ENCODE measurements at places on chromosomes 12 and 14. TPM values are rescaled to one million over a fixed set of nuclear protein-coding genes. Genes with fewer than 3 reads are reported as not detected.

GRCh38 chr12:92049403-92049802 lies 96.2 kb downstream of the BTG1 start:
- no peak for DNase-seq

DNA sequence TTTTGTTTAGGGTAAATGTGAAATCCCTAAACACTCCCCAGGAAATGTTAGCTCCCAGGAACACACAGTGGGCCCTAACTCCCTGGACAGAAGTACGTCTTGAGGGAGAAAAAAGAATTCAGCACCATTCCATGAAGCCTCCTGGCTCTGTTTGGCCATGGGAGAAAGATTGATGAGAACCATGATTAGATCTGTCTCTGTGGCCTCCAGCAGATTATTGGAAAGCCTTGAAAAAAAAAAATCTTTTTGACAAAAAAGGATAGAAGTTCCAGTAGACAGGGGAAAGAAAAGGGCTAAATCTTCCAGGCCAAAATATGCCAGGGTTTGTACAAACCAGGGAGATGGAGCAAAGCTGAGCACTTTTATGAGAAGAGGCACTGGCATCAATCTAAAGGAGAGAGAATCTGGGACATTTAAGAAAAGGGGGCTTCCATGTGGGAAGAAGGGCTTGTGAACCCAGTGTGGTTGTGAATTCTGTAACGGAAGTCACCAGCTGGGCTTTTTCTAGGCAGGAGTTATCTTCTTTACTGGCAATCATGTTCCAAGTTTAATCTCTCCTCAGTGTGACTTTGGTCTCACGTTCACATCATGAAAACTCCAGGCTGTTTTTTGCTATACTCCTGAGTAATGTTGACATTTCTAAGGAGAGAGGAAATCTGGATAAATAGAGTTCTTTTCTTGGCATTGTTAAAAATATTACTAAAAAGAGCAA lies 426.7 kb downstream of the RAD51B start:
- no peak for DNase-seq

GRCh38 chr14:105602799-105603793 lies 76.7 kb downstream of the TMEM121 start:
- no peak for DNase-seq

DNA sequence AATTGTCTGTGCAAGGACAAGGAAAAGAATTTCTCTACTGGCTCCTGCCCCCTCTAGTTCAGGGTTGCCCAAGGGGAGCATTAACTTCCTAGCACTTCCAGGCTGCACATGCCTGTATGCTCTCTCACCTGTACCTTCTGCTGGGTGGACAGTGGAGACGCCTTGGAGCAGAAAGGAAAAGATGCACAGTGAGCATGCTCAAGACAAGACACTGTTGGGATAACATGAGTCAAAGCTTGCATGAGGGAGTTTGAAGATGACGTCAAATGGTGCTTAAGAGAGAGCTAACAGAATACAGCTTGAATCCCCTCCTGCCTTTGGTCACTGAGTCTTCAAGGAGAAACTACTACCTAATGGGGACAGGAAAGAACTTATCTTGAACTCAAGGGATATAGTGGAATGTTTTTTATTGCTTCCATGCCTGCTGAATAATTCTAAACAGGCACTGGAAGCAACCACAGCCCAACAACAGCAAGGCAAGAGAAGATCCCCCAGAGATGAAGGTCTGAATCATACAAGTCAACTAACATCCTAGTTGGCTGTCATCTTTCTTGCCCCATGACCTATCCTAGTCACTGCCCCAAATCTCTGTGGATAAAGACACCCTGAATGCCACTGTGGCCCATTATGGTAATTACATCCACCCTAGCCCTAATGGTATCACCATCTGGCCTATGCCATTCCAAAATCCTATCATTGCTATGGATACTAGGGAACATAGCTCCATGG lies 23.5 kb downstream of the RPS6KA5 start:
- DNase-seq: no peak

The KRT80 gene
- total RNA-seq: 1.7 TPM

The RNF212B gene
- not detected for total RNA-seq

The TAS2R9 gene
- 0.37 TPM for total RNA-seq

- DNase-seq: no peak
These were observed 79.3 kb downstream of the ARF6 start for GRCh38 chr14:49972131-49972671.

DNA sequence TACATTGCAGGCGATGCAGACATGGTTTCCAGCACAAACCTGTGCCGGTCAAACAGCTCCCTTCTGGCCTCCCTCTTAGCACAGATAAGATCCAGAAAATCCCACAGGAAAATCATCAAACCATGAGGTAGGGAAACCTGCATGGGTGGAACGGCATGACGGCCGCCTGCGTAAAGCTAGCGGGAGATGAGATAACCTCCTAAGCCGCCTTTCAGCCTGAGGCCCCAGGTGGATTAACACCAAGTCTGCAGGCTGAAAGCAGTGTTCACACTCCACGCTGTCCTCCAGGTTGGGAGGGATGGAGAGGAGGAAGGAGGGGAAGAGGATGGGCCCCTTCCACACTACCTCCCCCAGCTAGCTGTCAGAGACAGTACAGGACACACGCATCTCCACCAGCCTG lies 63.8 kb downstream of the TSPAN11 start:
- DNase-seq: no peak

The NXPH4 gene
- total RNA-seq: 0.79 TPM

The DHH gene
- total RNA-seq: 2.3 TPM

The SERPINA5 gene
- 0.63 TPM for total RNA-seq

The DTX1 gene
- total RNA-seq: 3.3 TPM

The ACOT6 gene
- total RNA-seq: not detected

- no peak for DNase-seq
These were observed 8.3 kb downstream of the CALM1 start for GRCh38 chr14:90405101-90405500.

DNA sequence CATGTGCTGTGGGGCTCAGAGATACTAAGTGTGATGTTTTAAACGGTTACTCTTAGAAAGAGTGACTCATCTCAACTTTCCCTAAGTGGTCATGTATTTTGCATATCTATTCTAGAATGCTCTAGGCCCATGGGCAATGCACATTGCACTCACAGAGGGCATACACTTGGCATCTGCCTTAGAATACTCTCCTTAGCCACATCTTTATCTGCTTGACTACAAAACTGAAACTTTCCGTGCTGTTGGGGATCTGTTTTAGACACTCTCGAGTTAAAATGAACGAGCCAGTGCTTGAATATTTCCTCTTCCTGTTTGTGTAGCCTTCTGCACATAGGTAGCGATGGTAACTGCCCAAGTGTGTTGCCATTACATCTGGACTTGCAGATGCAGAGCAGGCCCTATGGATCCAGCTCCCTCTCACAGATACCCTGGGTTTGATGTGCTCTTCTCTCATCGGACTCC lies 180.5 kb downstream of the CAND1 start:
- DNase-seq: no peak

- no peak for DNase-seq
These were observed 11.6 kb downstream of the RMST start for GRCh38 chr12:97474161-97474560.

The METTL3 gene
- 64.4 TPM for total RNA-seq

GRCh38 chr14:48936849-48937248 lies 649.3 kb downstream of the RPS29 start:
- DNase-seq: no peak

The CLEC6A gene
- not detected for total RNA-seq

The MYO1A gene
- total RNA-seq: 0.16 TPM

The FOXA1 gene
- 14.1 TPM for total RNA-seq

The ERBB3 gene
- 34.4 TPM for total RNA-seq

- DNase-seq: no peak
These were observed 13.1 kb upstream of the TEX22 start for GRCh38 chr14:105385322-105385637.

The OTOGL gene
- total RNA-seq: 4.5 TPM

The CCDC184 gene
- total RNA-seq: 0.85 TPM

- DNase-seq: no peak
These were observed 169.1 kb upstream of the RMST start for GRCh38 chr12:97293541-97293940.

- DNase-seq: no peak
These were observed 485 bp downstream of the PELI2 start for GRCh38 chr14:56118611-56119181.

The CLEC1B gene
- not detected for total RNA-seq

- DNase-seq: no peak
These were observed 22.8 kb downstream of the ERC1 start for GRCh38 chr12:1013618-1014489.

The HOXC10 gene
- 1.6 TPM for total RNA-seq

- DNase-seq: no peak
These were observed 88.3 kb downstream of the RIN3 start for GRCh38 chr14:92601757-92602417.

The CLEC9A gene
- total RNA-seq: 0.90 TPM

DNA sequence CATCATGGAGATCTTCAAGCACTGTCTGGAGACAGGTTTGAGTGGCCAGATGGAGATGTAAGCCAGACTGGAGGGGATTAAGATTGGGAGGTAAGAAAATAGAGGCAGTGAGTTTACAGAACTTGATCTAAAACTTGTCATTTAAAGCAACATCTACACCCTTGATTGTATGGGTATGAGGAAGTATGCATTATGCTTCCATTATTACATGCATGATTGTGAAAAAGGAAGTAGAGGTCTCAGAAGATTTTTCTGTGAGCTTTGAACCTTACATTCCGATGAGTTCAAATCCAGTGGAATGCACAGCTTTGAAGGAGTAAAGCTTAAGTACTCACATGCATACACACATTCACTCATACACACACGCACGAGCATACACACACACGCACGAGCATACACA lies 550.8 kb downstream of the MED13L start:
- DNase-seq: no peak

The GNB3 gene
- total RNA-seq: 2.5 TPM

The NEK9 gene
- total RNA-seq: 70.3 TPM

DNA sequence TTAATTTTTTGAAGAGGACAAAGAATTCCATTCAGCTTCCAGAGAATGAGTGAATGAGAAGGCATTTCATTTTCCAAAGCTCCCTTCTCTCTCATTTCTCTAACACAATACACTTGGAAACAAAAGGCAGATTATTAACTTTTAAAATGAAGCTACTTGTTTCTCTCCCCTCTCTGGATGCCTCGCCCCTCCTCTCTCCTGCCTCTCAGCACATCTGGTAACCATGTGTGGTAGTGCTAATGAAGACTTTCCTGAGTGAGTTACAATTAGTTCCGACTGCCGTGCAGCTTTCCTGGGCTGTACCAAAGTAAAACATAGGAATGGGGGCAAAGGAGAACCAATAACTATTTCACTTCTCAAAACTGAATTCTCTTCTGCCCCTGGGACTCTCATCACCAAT lies 84.7 kb upstream of the SOX5 start:
- no peak for DNase-seq

GRCh38 chr12:56188131-56188777 lies 1.0 kb downstream of the SMARCC2 start:
- no peak for DNase-seq

The HAL gene
- total RNA-seq: not detected

GRCh38 chr12:129617849-129618248 lies 286.0 kb downstream of the TMEM132D start:
- DNase-seq: no peak

The BICDL1 gene
- 2.4 TPM for total RNA-seq

- no peak for DNase-seq
These were observed 84.9 kb upstream of the ADAMTS20 start for GRCh38 chr12:43636725-43637463.

Measured in urinary bladder (tissue), 4 donors.